Central memory CD4-positive, alpha-beta T cell (primary cell): ENCODE measurements at places on chromosomes 12 and 14.

- no peak for DNase-seq
These were observed 196.6 kb downstream of the EGLN3 start for GRCh38 chr14:33754261-33754660.

GRCh38 chr12:131147894-131148293, 194.2 kb downstream of the ADGRD1 start:
- no peak for DNase-seq

DNA sequence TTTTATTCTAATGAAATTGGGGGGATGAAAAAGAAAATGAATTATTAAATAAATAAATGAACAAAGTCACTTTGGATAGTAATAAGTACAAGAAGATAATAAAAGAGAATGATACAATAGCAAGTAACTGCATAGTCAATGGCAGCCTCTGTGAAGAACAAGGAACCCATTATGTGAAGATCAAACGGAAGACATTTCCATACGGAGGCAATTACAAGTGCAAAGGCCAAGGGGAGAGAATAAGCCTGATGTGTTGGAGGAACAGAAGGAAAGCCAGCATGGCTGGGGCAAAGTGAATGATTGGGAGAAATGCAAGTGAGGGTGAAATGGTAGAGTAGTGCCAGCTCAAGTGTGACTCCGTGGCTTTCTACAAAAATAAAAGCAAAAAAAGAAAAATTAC, 43.9 kb upstream of the CHPT1 start:
- no peak for DNase-seq

DNA sequence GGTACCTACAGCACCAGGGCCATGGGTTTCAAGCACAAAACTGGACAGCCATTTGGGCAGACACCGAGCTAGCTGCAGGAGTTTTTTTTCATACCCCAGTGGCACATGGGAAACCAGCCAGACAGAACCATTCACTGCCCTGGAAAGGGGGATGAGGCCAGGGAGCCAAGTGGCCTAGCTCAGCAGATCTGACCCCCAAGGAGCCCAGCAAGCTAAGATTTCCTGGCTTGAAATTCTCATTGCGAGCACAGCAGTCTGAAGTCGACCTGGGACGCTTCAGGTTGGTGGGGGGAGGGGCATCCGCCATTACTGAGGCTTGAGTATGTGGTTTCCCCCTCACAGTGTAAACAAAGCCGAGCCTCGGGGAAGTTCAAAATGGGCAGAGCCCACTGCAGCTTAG, 81.2 kb upstream of the CCDC175 start:
- no peak for DNase-seq

- DNase-seq: no peak
These were observed 54.5 kb upstream of the HECTD1 start for GRCh38 chr14:31261859-31262731.

DNA sequence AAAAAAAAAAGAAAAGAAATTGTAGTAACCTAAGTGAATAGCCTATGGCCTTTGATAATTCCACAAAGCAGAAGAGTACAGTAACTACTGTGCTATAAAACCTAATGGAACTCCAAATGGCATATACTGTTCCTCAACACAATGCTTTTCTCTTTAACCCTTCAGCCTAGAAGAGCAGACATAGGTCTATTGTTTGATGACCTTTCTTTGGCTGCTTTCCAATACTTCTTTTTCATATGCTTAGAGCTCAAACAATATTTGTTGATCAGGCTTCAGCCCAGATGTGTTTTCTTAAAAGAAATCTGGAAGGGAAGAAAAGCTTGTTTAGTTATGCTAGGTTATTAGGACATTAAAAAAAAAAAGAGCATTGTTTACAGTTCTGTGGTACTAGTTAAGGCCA, 116.4 kb downstream of the NTN4 start:
- no peak for DNase-seq
